ENCODE measurements at places on chromosomes 13 and 19. TPM values are rescaled to one million over a fixed set of nuclear protein-coding genes. Genes with fewer than 3 reads are reported as not detected.

The GTF2F2 gene
- total RNA-seq = 19.9 TPM

The PDE4C gene
- total RNA-seq = not detected

The ZIC5 gene
- total RNA-seq = not detected

The PLA2G4C gene
- total RNA-seq = 3.2 TPM

The GGACT gene
- 7.6 TPM for total RNA-seq

The ZNF90 gene
- total RNA-seq = 1.2 TPM

The IRGC gene
- total RNA-seq = not detected

The MEIOSIN gene
- not detected for total RNA-seq

The TMPRSS9 gene
- total RNA-seq = 1.1 TPM

- no peaks in the 10 kb centered on the region for H3K27me3 ChIP-seq
- H3K4me3 ChIP-seq = no peak overlapping the region
- DNase-seq = peak; percentile 61
- no peaks in the 10 kb centered on the region for H3K36me3 ChIP-seq
These were observed 150.9 kb downstream of the URI1 start for GRCh38 chr19:30092721-30093569.

- H3K27ac ChIP-seq = no peak overlapping the region
- H3K27me3 ChIP-seq = no peaks in the 10 kb centered on the region
- peak; percentile 73 for DNase-seq
- no peaks in the 10 kb centered on the region for H3K36me3 ChIP-seq
These were observed 11.6 kb upstream of the ZNF536 start for GRCh38 chr19:30360376-30361106.

GRCh38 chr19:55014714-55015113 is 23.4 kb downstream of the GP6 start:
- no peaks in the 10 kb centered on the region for H3K36me3 ChIP-seq
- no peaks in the 10 kb centered on the region for H3K4me1 ChIP-seq
- H3K27me3 ChIP-seq = no peaks in the 10 kb centered on the region
- H3K27ac ChIP-seq = no peak overlapping the region

GRCh38 chr13:108227651-108228272 is 9.6 kb downstream of the ABHD13 start:
- no peaks in the 10 kb centered on the region for H3K36me3 ChIP-seq
- no peak overlapping the region for H3K4me3 ChIP-seq
- H3K4me1 ChIP-seq = peaks cover 3% of the 10 kb centered on the region
- H3K27ac ChIP-seq = peak overlapping the region; percentile 37

DNA sequence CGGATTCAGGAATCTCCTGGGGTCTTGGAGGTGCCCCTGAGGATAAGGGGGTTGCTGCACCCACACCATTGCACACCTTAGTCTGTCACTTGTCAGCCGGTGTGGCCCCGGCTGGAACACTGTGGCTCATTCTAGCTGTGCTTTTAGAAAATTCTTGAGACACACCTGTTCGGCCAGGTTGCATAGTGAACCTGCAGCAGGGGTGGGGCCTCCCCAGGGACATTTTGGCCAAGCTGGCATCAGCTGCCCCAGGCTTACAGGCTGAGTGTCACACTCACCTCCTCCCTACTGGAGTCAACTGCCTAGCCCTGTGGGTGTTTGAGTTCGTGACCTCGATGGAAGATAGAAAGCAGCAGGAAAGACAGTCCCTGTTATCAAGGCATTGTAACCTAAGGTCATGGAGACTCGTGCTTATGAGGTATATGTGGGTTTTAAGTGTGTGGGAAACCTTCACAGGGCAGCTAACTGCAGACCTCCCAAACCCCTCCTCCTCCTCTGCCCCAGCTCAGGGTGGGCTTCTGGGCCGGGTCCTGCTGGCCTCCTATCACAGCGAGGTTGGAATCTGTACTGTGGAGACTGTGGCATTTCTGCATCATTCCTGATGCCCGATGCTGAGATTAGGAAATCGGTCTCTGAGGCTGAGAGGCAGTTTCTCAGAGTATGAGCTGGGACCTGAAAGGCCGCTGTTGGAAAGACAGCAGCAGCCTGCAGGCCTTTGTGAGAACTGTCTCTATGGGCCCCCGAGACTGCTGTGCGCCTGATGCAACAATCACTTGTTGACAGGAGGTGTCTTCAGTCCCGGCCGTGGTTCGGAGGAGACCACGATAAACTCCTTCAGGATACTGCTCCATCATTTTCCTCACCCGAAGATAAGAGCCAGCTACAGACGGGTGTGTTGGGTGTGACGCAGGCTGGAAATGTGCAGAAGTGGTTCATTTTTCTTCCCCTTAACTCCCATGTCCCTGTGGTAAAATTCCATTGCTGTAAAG is 72.2 kb downstream of the ATP11A start:
- no peak overlapping the region for H3K4me3 ChIP-seq
- no peak overlapping the region for H3K27ac ChIP-seq
- no peaks in the 10 kb centered on the region for H3K36me3 ChIP-seq
- H3K27me3 ChIP-seq = no peaks in the 10 kb centered on the region

- H3K27me3 ChIP-seq = no peaks in the 10 kb centered on the region
- no peak overlapping the region for H3K4me3 ChIP-seq
- H3K4me1 ChIP-seq = no peaks in the 10 kb centered on the region
- H3K27ac ChIP-seq = no peak overlapping the region
These were observed 1008.0 kb downstream of the PCDH9 start for GRCh38 chr13:66222127-66222526.

DNA sequence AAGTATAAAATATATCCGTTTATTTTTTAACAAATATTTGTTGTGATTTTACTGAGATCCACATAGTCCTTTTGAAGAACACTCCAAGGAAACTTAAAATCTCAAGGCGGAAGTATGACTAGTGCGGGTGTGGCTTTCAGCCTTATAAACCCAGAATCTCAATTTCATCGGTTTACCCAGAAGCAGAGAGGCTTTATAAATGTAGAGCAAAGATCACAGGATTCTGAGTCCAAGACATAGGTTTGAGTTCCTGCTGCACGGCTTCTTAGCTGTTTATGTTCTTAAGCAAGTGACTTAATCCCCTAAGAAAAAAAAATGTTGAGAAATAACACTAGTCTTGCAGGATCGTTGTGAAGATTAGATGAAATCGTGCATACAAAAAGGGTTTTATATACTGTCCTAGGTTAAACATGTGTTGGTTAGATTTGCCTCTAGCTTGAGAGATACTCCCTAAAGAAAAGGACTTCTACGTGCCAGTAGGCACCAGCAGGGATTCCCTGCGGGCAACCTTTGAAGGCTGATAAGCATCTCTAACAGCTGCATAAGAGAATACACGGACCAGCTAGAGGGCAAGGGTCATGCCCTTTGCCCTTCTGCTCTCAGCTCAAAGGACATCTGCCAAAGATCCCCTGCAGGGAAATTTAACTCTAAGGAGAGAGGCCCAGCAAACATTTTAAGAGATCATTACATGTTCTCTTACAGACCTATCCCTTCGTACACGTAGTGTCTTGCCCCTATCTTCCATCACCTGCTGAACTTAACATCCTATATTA is 130.4 kb upstream of the MIR17HG start:
- no peak for DNase-seq
- no peaks in the 10 kb centered on the region for H3K4me1 ChIP-seq
- no peaks in the 10 kb centered on the region for H3K36me3 ChIP-seq
- no peak overlapping the region for H3K4me3 ChIP-seq

GRCh38 chr13:46389457-46390451 is 2.7 kb upstream of the RUBCNL start:
- H3K27me3 ChIP-seq = peaks cover 27% of the 10 kb centered on the region
- DNase-seq = peak; percentile 62
- no peaks in the 10 kb centered on the region for H3K36me3 ChIP-seq
- H3K4me1 ChIP-seq = peaks cover 15% of the 10 kb centered on the region
- H3K4me3 ChIP-seq = peak overlapping the region; percentile 13
- no peak overlapping the region for H3K27ac ChIP-seq

GRCh38 chr13:21256351-21256761 is 79.9 kb downstream of the MRPL57 start:
- H3K4me3 ChIP-seq = no peak overlapping the region
- no peak overlapping the region for H3K27ac ChIP-seq
- H3K4me1 ChIP-seq = no peaks in the 10 kb centered on the region
- H3K27me3 ChIP-seq = peaks cover 3% of the 10 kb centered on the region

DNA sequence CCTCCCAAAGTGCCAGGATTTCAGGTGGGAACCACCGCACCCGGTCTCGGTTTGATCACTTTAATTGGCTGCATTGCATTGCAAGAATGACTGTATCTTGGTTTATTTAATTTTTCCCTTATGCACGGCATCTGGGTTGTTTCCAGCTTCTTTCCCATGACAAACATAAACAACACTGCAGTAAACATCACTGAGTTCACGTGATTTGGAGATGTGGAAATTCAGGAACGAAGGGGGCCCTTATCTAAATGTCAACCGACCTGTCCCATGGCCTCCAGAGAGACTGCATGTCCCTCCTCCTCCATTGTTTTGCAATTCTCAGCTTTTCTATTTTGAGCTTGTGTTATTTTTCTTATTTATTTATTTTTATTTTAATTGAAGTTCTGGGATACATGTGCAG is 14.4 kb upstream of the SULT2B1 start:
- no peaks in the 10 kb centered on the region for H3K4me1 ChIP-seq
- no peak overlapping the region for H3K27ac ChIP-seq
- no peaks in the 10 kb centered on the region for H3K27me3 ChIP-seq
- DNase-seq = no peak
- H3K4me3 ChIP-seq = no peak overlapping the region
- H3K36me3 ChIP-seq = no peaks in the 10 kb centered on the region

GRCh38 chr13:20412691-20413355 is 112.8 kb downstream of the CRYL1 start:
- H3K36me3 ChIP-seq = peaks cover 2% of the 10 kb centered on the region
- H3K27ac ChIP-seq = no peak overlapping the region
- peak; percentile 18 for DNase-seq

- DNase-seq = no peak
- no peaks in the 10 kb centered on the region for H3K27me3 ChIP-seq
- no peak overlapping the region for H3K4me3 ChIP-seq
- no peaks in the 10 kb centered on the region for H3K36me3 ChIP-seq
These were observed 49.4 kb upstream of the DOCK9 start for GRCh38 chr13:99027260-99027659.

DNA sequence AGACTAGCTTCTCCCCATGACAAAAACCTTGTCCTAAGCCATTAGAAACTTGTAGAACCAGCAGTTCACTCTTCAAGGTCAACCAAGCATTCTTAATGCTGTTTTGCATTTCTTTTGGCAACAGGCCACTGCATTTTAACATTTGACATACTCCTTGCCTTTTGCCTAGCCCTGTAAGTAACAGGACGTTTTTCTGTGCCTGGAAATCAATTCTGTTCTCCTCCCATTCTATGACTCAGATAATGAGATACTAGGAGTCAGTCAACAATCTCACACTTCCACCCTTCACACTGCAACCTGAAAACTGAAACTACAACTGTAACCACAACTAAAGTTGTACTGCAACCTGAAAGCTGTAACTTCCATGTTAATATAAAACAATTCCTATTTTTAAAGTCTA is 268.7 kb downstream of the MZT1 start:
- no peaks in the 10 kb centered on the region for H3K36me3 ChIP-seq
- H3K4me1 ChIP-seq = no peaks in the 10 kb centered on the region
- no peaks in the 10 kb centered on the region for H3K27me3 ChIP-seq
- no peak for DNase-seq
- H3K4me3 ChIP-seq = no peak overlapping the region
- no peak overlapping the region for H3K27ac ChIP-seq

GRCh38 chr13:90321281-90321931 is 1026.1 kb upstream of the MIR17HG start:
- H3K4me3 ChIP-seq = no peak overlapping the region
- no peaks in the 10 kb centered on the region for H3K27me3 ChIP-seq

DNA sequence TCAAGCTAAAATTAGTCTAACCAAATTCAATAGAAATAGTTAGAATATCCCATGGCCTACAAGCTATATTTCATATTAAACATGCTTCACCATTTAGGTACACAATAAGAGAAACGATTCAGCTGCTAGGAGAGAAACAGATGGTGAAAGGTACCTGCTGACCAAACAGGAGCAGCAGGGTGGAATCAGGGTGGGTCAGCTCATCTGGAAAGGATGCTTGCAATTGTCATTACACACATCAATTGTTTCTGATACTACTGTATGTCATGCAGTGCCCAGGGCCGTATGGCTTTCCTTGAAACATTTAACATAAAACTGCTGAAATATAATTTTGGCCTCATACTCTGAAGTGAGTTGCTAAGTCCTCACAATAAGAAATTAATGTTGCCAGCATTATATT is 776.0 kb downstream of the DACH1 start:
- H3K36me3 ChIP-seq = no peaks in the 10 kb centered on the region
- DNase-seq = no peak
- H3K4me3 ChIP-seq = no peak overlapping the region
- H3K27ac ChIP-seq = no peak overlapping the region
- H3K27me3 ChIP-seq = no peaks in the 10 kb centered on the region

- no peaks in the 10 kb centered on the region for H3K27me3 ChIP-seq
- peak; percentile 82 for DNase-seq
- H3K4me1 ChIP-seq = no peaks in the 10 kb centered on the region
- H3K36me3 ChIP-seq = no peaks in the 10 kb centered on the region
These were observed 23.5 kb downstream of the NKPD1 start for GRCh38 chr19:45137179-45137761.

- H3K4me1 ChIP-seq = peaks cover 6% of the 10 kb centered on the region
- H3K27me3 ChIP-seq = no peaks in the 10 kb centered on the region
- H3K36me3 ChIP-seq = no peaks in the 10 kb centered on the region
These were observed 51.3 kb upstream of the CYSLTR2 start for GRCh38 chr13:48602296-48603016.

- peaks cover 2% of the 10 kb centered on the region for H3K36me3 ChIP-seq
- no peaks in the 10 kb centered on the region for H3K27me3 ChIP-seq
- H3K4me3 ChIP-seq = peak overlapping the region; percentile 81
- H3K4me1 ChIP-seq = peaks cover 24% of the 10 kb centered on the region
- peak overlapping the region; percentile 97 for H3K27ac ChIP-seq
- no peak for DNase-seq
These were observed 755 bp upstream of the RAB3A start for GRCh38 chr19:18204394-18205199.

- DNase-seq = no peak
- no peaks in the 10 kb centered on the region for H3K27me3 ChIP-seq
- H3K36me3 ChIP-seq = peaks cover 18% of the 10 kb centered on the region
These were observed 67.6 kb downstream of the PIBF1 start for GRCh38 chr13:72849571-72849970.

DNA sequence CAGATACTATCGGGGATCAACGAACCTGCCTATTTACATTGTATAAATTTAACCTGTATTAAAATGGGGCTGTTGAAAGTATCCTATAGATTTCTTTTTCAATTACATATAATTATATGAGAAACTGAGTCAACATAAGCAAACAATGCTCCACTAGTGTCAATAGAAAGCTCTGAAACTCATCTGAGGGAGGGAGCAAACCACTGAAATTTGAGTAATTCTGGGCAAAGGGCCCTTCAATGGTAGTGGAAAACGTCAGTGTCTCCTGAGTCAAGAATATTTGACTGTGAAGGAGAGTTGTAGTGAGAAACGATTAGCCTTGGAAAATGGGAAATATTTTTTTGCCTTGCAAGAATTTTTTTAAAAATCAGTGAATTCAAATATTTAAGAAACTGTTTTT is 17.6 kb upstream of the VN1R4 start:
- H3K4me3 ChIP-seq = no peak overlapping the region
- no peak overlapping the region for H3K27ac ChIP-seq
- H3K36me3 ChIP-seq = no peaks in the 10 kb centered on the region

- no peak overlapping the region for H3K27ac ChIP-seq
- H3K4me1 ChIP-seq = peaks cover 28% of the 10 kb centered on the region
- H3K27me3 ChIP-seq = no peaks in the 10 kb centered on the region
- H3K36me3 ChIP-seq = no peaks in the 10 kb centered on the region
These were observed 595 bp upstream of the RAB20 start for GRCh38 chr13:110562036-110562597.

- H3K27ac ChIP-seq = no peak overlapping the region
- peak; percentile 80 for DNase-seq
- H3K4me3 ChIP-seq = peak overlapping the region; percentile 35
These were observed 1.7 kb downstream of the SSC5D start for GRCh38 chr19:55489711-55490477.

GRCh38 chr19:1070576-1070930 is 3.6 kb downstream of the ARHGAP45 start:
- H3K27me3 ChIP-seq = peaks cover 51% of the 10 kb centered on the region
- H3K4me3 ChIP-seq = no peak overlapping the region
- H3K4me1 ChIP-seq = no peaks in the 10 kb centered on the region
- no peaks in the 10 kb centered on the region for H3K36me3 ChIP-seq
- no peak overlapping the region for H3K27ac ChIP-seq

Measured in osteoblast (primary cell).